Activated T-helper 1 cell treated with anti-CD3 and anti-CD28 coated beads, Interleukin-12 subunit alpha, Interleukin-12 subunit beta, Interleukin-2, Interleukin-4 antibody, amounts not matched to agents 30 ng/mL and 10 ng/mL and 1 ng/mL, durations not matched to agents 14 hours and 24 hours and 36 hours (primary cell): ENCODE measurements at places on chromosomes 5 and 9. TPM values are rescaled to one million over a fixed set of nuclear protein-coding genes. Genes with fewer than 3 reads are reported as not detected.

Gene SLC6A18
- not detected in 2 replicates for total RNA-seq

Gene TPRN
- total RNA-seq = 15.6 and 17.2 TPM in 2 replicates

Gene DOCK8
- 120 and 122 TPM in 2 replicates for total RNA-seq

Gene TUSC1
- 0.47 and 0.62 TPM in 2 replicates for total RNA-seq

Gene CEL
- total RNA-seq = 1.8 and 2.0 TPM in 2 replicates

DNA sequence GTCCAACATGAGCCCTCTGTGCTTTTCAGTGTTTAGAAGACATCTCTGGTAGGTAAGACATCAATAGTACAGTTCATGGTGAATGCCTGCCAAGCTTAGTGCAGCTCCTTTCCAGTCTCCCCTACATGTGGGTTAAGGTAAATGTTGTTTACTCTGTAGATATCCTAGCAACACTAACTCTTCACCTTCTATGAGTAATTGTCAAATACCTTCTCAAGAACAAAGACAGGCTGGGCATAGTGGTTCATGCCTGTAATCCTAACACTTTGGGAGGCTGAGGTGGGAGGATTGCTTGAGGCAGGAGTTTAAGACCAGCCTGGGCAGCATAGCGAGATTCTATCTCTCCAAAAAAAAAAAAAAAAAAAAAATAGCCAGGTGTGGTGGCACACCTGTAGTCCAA is 18.7 kb upstream of the RASGRF2 start:
- H3K27ac ChIP-seq = no peak overlapping the region
- no peaks in the 10 kb centered on the region for H3K36me3 ChIP-seq
- no peak for DNase-seq
- no peak overlapping the region for H3K4me3 ChIP-seq

DNA sequence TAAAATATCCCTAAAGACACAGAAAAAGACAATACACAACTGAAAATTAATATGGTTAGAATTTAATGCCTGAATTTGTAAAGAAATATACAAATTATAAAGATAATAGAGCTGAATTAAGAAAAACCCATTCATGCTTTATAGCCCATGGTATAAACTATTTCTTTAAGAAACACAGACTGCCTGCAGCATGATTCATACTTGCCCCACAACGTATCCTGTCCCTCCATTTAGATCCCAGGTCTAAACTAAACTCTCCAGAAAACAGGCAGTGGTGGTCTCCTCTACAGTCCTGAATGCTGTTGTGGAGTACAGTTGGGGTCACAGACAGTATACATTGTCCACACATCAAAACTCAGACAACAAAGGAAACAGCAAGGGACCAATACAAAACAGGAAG is 24.8 kb downstream of the IL6ST start:
- H3K4me1 ChIP-seq = peaks cover 48% of the 10 kb centered on the region
- peak overlapping the region; percentile 32 for H3K4me3 ChIP-seq
- H3K27me3 ChIP-seq = no peaks in the 10 kb centered on the region
- H3K36me3 ChIP-seq = peaks cover 46% of the 10 kb centered on the region
- no peak for DNase-seq
- H3K27ac ChIP-seq = peak overlapping the region; percentile 67

DNA sequence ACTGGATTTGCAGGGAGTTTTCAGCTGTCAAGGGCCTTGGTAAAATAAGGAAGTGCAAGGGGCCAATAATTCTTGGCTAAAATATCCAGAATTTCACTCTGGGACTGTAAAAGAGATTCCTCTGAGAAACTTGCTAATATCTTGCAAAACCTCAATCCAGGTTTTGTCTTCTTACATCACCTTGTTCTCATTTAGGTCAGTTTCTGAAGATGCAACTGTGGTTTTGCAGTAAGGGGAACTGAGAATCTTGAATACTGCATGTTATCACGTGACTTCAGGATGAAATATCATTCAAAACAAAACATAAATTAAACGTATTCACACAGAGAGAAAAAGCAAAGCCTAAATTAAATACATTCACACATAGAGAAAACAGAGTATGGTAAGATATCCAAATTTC is 35.0 kb upstream of the RIC1 start:
- H3K4me1 ChIP-seq = peaks cover 42% of the 10 kb centered on the region
- H3K4me3 ChIP-seq = no peak overlapping the region
- DNase-seq = no peak
- no peak overlapping the region for H3K27ac ChIP-seq

DNA sequence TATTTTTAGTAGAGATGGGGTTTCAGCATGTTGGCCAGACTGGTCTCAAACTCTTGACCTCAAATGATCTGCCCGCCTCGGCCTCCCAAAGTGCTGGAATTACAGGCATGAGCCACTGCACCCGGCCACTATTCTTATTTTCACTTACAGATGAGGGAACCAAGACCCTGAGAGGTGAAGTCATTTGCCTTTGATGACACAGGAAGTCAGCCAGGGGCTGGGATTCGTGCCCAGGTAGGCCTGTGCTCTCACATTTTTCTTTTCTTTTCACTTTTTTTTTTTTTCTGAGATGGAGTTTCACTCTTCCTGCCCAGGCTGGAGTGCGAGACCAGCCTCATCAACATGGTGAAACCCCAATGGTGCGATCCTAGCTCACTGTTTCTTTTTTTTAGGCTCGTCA is 22.2 kb downstream of the ENG start:
- peaks cover 5% of the 10 kb centered on the region for H3K4me1 ChIP-seq
- no peak overlapping the region for H3K4me3 ChIP-seq
- H3K36me3 ChIP-seq = peaks cover 1% of the 10 kb centered on the region
- H3K27me3 ChIP-seq = no peaks in the 10 kb centered on the region
- H3K27ac ChIP-seq = peak overlapping the region; percentile 67

DNA sequence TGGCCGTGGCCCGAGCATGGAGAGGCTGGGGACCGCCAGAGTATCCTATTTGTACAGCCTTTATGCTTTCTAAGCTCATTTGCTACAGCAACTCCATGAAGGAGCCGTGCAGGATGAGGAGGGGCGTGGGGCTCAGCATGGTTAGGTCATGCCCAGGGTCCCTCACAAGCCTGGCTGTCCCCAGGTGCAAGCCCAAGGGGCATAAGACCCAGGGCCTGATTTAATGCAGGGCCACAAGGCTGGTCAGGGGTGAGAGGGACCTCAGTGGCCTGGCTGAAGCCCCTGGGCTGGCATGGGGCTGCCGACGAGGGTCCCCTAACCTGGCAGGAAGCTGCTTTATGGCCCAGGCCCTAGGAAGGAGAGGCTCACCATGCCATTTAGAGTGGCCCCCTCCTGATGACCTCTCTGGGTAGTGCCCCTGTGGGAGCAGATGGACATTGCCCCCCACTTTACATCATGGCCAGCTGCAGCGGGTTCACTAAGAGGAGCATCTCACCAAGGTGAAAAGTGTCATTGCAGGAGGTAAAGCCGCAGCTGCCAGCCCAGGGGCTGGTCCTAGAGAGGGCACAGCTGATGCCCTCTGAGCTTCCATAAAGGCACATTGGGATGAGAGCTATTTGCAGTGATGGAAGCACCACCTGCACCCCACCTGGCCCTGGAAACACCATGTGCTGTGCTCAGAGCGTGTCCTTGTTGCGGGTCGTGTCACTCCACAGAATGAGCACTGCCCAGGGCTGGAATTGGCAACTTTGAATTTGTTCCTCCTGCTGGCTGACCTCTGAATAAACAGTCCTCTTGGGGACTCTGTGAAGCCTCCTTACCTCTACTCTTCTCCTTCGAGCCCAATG is 58.9 kb downstream of the ZNF618 start:
- H3K4me3 ChIP-seq = no peak overlapping the region
- H3K36me3 ChIP-seq = no peaks in the 10 kb centered on the region
- H3K4me1 ChIP-seq = no peaks in the 10 kb centered on the region
- no peak for DNase-seq
- peaks cover 3% of the 10 kb centered on the region for H3K27me3 ChIP-seq

GRCh38 chr9:86176468-86176867 is 77.1 kb upstream of the GOLM1 start:
- H3K4me1 ChIP-seq = no peaks in the 10 kb centered on the region
- no peak for DNase-seq
- H3K27ac ChIP-seq = no peak overlapping the region
- no peaks in the 10 kb centered on the region for H3K27me3 ChIP-seq

DNA sequence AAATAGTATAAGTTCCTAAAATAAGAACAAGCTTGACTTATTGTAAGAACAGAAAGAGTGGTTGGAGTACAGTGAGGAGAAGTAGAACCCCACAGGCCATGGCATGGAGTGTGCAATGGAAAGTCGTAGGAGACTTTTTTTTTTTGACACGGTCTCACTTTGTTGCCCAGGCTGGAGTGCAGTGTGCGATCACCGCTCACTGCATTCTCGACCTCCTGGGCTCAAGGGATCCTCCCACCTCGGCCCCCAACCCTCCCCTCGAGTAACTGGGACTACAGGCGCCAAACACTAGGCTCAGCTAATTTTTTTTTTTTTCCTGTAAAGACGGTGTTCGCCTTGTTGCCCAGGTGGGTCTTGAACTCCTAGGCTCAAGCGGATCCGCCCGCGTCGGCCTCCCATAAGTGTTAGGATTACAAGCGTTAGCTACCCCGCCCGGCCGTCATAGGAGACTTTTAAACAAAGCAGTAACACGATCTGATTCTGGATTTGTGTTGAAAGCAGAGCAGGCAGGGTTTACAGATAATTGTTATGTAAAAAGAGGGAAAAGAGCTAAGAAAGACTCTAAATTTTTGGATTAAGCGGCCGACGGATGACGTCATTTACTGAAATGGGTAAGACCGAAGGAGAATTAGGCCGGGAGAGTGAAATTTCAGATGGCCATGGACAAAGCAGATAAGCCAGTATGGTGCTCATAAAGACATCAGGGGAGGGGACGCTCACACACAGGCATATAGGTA is 752 bp downstream of the TSTD2 start:
- H3K4me1 ChIP-seq = peaks cover 40% of the 10 kb centered on the region
- no peaks in the 10 kb centered on the region for H3K27me3 ChIP-seq
- H3K36me3 ChIP-seq = peaks cover 16% of the 10 kb centered on the region
- peak; percentile 2 for DNase-seq
- peak overlapping the region; percentile 99 for H3K27ac ChIP-seq

GRCh38 chr5:125455041-125455440 is 708.6 kb upstream of the ZNF608 start:
- no peaks in the 10 kb centered on the region for H3K4me1 ChIP-seq
- no peak overlapping the region for H3K4me3 ChIP-seq

- no peak overlapping the region for H3K4me3 ChIP-seq
- no peaks in the 10 kb centered on the region for H3K36me3 ChIP-seq
- no peak overlapping the region for H3K27ac ChIP-seq
These were observed 207.5 kb downstream of the PAX5 start for GRCh38 chr9:36826581-36826980.

DNA sequence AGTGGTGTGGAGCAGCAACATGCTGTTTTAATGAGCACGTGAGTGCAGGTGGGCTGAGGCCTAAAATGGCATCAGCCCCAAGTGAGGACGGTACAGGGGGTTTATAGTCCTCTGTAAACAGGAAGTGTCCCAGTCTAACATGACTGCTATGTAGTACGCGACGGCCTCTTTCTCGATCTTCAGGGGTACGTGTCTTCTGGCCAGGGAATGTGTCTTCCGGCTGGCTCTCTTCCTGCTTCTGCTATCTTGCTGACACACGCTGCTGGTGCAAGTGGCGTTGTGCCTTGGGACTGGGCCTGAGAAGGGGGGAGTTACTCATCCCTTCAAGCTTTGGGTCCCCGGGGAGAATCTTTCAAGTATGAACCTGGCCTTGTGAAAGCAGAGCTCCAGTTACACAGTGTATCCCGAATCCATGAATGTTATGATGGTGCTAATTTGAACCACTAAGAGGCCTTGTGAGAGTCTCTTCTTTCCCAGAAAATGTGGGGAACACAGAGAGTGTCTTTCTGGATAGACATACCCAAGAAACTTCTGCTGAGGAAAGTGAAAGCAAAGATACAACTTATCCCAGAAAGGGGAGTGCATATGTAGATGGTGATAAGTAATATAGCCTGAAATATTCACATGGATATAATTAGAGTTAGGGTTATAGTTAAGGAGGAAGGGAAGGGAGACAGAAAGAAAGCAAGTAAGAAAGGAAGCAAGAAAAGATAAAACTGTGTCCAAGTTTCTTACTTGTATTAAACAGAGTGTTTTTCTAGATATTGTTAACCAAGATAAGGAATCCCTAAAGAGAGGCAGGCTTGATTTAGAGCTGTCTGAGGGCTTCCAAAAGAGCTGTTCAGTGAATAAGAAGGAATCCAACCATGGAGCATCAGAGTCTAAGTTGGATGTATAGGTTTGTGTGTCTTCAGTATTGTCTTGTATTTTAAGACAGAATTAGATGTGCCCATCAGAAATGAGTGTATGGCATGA is 35.5 kb upstream of the ANXA2R start:
- peaks cover 25% of the 10 kb centered on the region for H3K36me3 ChIP-seq
- peaks cover 31% of the 10 kb centered on the region for H3K4me1 ChIP-seq
- H3K4me3 ChIP-seq = no peak overlapping the region
- H3K27me3 ChIP-seq = no peaks in the 10 kb centered on the region

DNA sequence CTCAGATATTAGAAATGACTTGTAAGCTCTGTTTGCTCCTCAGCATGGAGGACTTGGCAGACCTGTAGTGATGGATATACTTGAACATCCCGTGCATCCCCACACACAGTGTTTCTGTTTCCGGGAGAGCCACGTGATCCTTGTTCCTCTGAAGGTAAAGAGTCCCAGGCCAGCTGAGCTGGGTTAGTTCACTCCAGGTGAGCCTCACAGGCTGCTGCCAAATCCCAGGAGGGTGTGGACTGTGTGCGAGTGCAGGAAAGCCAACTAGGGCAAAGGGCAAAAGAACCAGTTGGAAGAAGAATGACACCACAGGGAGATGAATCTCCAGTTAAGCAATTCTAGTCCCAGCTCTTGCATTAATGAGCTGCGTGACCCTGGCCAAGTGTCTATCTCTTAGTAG is 10.4 kb upstream of the TOMM5 start:
- no peaks in the 10 kb centered on the region for H3K36me3 ChIP-seq
- no peaks in the 10 kb centered on the region for H3K4me1 ChIP-seq
- H3K27me3 ChIP-seq = peaks cover 38% of the 10 kb centered on the region

DNA sequence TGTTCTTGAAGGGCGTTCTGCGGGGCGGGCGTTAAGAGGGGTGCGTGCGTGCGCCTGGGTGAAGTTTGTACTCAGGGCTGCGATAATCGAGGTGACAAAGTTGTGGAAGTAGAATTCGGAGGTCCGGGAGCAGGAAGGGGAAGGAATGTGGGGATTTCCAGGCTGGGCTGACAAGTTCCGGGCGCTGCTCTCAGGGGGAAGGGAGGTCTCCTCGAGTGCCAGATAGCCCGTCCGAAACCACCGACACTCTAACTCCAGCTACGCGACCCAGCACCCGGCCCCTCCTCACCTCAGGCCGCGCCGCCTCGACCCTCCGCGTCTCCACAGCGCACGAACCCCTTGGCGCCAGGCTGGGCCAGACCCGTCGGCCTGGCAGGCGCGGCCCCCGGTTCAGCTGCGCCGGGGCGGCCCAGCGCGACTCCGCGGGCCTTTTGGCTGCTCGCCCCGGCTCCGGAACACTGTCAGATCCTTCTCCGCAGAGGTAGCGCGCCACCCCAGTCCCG is at the start of gene IL6ST:
IL6ST (minus strand) TSS at position 469 of the 503 bp plus-strand sequence. CDS start 18,685 bp downstream, outside the sequence.
- no peak for DNase-seq
- peak within 1 kb of the TSS; percentile 95 for H3K27ac ChIP-seq
- H3K4me3 ChIP-seq = peak within 1 kb of the TSS; percentile 95
- peaks cover 68% of the 10 kb centered on the region for H3K4me1 ChIP-seq
- H3K27me3 ChIP-seq = no peaks in the 10 kb centered on the region
- peaks cover 19% of the 10 kb centered on the region for H3K36me3 ChIP-seq

- no peak overlapping the region for H3K4me3 ChIP-seq
- DNase-seq = no peak
- no peak overlapping the region for H3K27ac ChIP-seq
These were observed 110.1 kb upstream of the LRRTM2 start for GRCh38 chr5:138985256-138985655.
